ENCODE measurements at places on chromosomes 5 and 9. TPM values are rescaled to one million over a fixed set of nuclear protein-coding genes. Genes with fewer than 3 reads are reported as not detected.

- DNase-seq: no peak
Observed at GRCh38 chr5:1541702-1542400, 18.1 kb upstream of the LPCAT1 start.

DNA sequence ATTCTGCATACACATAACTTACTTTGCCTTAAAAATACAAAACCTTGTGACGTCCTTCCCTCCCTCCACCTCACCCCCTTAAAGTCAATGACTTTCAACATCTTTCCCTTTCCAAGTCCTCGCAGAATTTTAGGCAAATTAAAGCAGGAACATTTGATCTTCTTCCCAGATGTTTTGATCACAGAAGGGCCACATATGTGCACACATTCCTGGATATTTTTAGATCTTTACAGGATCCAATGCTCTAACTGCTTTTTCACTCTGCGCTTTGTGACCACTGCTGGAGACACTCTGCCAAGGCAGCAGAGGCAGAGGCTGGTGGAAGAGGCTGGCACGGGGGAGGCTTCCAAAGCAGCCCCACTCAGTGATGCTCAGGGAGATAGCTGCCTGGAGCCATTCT is 130.7 kb downstream of the SEC61B start:
- no peak for DNase-seq

GRCh38 chr5:43676083-43676840 is 73.3 kb downstream of the NNT start:
- no peak for DNase-seq

DNA sequence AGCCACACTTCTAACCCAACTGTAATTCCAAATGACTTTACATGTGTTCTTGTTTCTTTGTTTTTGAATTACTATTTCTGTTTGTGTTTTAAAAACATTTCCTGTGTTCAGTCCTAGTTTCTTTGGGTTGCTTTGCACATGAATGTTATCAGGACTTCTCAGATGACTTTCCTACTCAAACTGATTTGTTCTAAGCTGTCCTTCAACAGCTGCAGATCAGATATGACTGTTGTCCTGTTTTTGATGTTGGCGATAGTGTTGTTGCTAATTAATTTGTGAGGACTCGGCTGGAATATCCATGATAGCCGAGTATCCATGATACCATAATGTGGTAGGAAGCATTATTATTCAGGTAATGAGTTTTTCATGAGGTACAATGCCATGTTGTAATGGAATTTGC is 98.6 kb downstream of the CHSY3 start:
- DNase-seq: no peak

- DNase-seq: no peak
Observed at GRCh38 chr5:156529892-156530291, 202.9 kb downstream of the SGCD start.

DNA sequence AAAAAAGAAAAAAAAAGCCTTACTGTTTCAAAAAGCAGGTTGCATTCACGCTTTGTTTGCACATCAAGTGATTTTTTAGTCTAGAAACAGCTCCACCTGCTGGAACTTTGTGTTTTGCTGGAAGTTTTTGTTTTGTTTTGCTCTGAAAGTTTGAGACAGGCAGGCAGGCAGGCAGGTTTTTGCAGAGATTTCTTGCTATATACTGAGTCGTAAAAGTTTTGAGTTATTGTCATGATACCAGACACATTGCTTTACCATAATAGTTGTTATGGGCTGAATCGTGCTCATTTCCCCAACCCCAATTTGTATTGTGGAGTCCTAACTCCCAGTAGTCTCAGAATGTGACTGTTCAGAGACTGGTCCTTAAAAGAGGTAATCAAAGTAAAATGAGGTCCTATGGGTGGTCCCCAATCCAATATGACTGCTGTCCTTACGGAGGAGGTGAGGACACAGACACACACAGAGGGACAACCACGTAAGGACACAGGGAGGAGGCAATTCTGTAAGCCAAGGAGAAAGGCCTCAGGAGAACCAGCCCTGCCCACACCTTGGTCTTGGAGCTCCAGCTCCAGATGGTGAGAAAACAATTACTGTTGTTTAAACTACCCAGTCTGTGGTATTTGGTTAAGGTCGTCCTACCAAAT is 20.9 kb downstream of the OR2Y1 start:
- DNase-seq: peak; percentile 66

Gene FST
- 0.96 TPM for total RNA-seq

GRCh38 chr9:97388721-97389238 is 23.1 kb upstream of the TDRD7 start:
- no peak for DNase-seq

DNA sequence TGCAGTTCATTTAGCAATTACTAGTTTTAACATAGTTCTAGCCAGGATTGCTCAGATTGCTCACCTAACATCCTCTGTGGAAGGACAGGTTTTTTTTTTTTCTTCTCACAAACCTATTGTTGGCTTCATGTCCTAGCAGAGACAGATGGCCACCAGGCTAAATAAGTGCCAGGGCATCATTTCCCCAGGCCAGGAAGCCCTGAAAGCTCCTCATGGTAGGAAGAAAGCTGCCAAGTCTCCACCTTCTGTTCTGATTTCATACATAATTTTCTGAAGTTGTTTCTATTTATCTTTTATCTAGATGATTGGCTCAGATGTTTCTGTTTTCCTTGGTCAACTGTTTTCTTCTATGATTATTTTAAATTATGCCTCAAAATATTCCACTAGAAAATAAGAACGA is 31.0 kb downstream of the EFCAB9 start:
- no peak for DNase-seq

All from naive thymus-derived CD8-positive, alpha-beta T cell (primary cell).